NCI-H1417 treated with DMSO at 0.1 percent for 48 hours (cell line): ENCODE measurements at places on chromosomes 3 and 15.

GRCh38 chr3:121855555-121855954, 20.5 kb downstream of the EAF2 start:
- DNase-seq: no peak

- DNase-seq: no peak
Observed at GRCh38 chr3:157166115-157166514, 6.2 kb upstream of the CCNL1 start.

GRCh38 chr3:50587373-50587772, 18.1 kb downstream of the HEMK1 start:
- no peak for DNase-seq

DNA sequence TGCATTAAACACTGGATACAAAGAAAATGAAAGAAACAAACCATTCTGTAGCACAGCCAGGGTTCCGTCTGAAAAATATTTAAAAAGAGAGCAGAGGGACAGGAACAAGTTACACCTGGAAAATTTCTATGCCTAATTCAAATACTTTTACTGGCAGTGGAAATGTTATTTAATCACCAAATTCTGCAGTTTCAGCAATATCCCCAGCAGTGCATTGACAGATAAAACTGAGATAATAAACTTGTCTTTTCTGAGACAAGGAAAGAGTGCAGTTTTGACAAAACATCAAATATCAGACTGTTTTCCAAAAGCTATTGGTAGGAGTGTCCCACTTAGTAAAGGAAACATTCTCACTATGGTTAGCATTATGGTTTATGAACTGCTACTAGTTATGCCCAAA, 173.4 kb upstream of the FAM3D start:
- DNase-seq: no peak

GRCh38 chr3:112627419-112627818, 13.5 kb downstream of the CCDC80 start:
- DNase-seq: no peak

DNA sequence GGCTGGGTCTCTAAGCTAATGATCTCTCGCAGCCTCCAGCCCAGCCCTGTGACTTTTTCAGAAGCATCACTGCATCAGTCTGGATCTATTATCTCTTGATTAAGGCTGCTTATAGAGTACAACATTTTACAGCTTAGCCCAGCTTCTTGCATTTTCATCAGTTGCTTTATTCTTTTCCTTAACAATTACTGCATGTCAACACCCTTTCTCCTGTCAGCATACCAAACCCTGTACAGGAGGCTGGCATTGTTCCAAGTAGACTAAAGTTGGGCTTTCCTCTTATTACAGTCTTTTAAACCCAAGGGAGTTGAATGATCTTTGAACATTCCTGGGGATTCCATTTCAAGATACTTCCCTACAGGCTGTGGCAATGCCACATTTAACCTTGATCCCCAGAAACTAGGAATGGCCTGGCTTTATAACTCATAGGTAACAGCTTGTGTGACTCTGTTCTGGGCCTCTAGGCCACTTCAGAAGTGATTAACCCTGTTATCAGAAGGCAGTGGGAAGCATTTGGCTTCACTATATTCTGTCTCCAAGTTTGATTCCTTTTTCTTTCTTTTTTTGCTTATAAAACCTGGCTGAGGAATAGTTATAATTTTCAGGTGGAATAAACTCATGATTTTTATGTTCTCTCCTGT, 182.9 kb downstream of the KCNMB2 start:
- no peak for DNase-seq

- no peak for DNase-seq
Observed at GRCh38 chr3:194083637-194084224, 52.2 kb upstream of the HES1 start.

DNA sequence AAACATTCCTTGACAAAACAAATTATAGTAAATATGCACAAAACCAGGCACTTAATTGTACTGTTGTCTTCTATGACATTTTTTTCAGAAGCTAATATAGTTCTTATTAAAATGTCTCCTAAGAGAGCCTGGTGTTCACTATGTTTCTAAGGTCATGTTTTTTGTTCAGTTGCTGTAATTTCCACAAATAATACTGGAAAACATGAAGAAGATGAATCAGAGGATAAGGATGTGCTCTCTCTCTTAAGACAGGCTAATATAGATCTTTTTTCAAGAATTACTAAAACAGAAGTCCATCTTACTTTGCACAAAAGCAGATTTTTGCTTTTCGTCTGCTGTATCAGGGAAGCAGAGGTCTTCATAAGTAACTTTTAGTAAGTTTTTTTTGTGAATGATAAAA, 823.0 kb upstream of the NECTIN3 start:
- no peak for DNase-seq

DNA sequence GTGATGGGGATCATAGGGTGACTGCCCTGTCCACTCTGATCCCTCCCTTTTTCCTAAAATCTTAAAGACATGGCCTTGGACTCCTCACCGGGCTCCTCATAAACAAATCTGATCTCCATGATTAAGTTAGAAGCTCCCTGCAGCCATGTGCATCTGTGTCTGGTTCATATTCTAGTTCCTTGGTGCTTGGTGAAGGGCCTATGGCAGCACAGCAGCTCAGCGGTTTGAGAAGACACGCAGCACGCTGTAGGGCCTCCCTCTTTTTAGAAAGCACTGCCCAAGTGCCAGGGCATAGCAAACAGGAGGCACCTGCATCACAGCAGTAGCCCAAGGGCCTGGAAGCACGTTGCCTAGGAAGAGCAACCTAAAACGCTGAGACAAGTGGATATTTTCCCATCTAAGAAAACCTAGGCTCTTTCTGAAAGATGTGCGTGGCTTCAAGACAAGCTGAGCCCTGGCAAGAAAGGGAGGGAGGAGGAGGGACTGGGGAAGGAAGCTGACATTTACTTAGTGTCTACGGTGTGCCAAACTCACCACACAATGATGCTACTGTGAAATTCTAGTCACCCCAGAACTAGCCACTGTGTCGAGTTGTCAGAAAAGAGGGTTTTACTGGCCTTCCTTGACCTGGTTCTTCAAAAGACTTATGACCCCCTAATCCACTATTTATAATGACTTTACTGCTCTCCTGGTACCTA, 14.9 kb upstream of the ULK3 start:
- DNase-seq: no peak

DNA sequence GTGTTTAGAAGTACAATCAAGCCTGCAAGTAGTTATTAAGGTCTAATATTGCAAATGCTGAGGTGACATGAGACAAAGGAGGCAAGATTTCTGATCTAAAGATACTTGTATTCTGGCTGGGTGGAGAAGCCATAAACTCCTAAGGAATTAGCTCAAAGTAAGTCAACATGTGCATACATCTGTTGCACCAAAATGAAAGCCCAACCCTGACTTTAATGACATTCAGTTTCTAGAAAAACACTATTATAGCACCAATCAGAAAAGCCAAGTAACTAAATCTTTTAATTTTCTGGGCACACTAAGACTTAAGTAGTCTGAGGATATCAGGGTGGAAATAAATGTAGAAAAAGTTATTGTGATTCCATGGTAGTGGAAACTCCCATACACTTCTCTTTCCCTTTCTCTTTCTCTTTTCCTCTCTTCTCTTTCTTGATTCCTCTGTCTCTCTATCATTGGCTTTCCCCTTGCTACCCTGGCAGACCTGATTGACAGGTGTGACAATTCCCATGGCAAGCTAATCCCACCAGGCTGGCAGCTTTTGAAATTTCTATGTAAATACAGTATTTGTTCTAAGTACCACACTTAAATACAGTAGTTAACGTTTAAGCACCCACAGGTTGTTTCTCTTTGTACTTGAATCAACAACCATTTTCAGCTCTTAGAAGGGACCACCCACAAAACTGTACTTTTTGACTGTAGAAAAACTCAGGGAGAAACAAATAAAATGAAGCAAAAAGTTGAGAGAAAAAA, 528.4 kb upstream of the SEMA6D start:
- DNase-seq: no peak

GRCh38 chr3:71725271-71725991, at the start of gene EIF4E3:
TSS of gene EIF4E3 (minus strand) at chr3:71725402. CDS start at chr3:71725367, 35 bp downstream.
- DNase-seq: no peak

DNA sequence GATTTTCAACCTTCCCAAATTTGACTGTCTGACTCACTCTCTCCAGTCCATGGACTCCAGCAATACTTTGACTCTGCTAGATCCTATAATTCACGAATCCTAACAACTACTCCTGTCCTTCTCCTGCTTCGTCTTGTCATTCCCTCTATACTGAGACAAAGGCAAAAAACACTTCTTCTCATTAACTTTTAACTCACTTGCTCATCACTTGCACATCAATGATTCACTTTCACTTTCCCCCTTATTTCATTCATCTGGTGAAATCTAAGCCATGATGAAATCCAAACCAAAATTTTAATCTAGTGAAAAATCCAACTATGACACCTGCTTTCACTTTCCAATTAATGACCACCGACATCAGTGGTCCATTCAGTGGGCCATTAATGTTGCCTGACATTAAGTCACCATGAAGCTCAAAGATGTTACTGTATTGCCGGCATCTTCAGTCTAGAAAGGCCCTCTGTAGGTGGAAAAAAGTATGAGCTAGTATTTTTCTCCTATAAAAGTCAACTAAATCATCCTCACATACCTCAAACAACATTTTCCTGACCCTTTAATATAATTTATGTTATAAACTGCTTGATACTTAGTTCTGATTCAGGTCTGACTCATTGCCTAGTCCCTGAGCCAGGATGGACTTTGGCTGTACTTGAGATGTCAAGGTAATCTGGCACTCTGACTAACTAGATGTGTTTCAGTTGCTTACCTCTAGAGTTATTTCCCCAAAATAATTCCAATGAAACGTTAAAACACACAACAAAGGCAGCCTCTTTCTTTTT, 158.6 kb downstream of the CNTN6 start:
- no peak for DNase-seq

GRCh38 chr3:37417297-37418082, 243.1 kb upstream of the LRRFIP2 start:
- no peak for DNase-seq

GRCh38 chr15:74892931-74893330, 3.1 kb downstream of the MPI start:
- DNase-seq: no peak

GRCh38 chr3:165895919-165896318, 58.7 kb upstream of the BCHE start:
- no peak for DNase-seq

DNA sequence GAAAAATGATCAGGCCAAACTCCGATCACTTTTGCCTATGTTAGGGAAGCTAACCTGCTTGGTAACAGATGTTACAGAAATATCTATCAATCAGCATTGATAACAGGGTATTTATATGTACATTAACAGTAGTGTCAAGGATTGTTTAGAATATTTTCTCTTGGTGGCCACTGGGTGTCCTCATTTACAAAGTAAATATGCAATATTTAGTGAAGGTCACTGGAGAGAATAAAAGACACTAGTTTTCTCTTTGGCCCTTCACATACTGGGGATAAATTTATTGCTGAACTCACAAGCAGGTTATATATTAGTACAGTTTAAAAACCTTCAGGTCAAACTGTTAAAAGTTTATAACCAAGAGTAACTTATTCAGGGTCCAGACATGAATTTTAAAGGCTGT, 69.0 kb downstream of the TIGIT start:
- DNase-seq: no peak

- peak; percentile 69 for DNase-seq
Observed at GRCh38 chr3:144104186-144104585, 132.6 kb downstream of the DIPK2A start.

GRCh38 chr15:52735231-52736089, 54.7 kb downstream of the ONECUT1 start:
- peak; percentile 8 for DNase-seq

DNA sequence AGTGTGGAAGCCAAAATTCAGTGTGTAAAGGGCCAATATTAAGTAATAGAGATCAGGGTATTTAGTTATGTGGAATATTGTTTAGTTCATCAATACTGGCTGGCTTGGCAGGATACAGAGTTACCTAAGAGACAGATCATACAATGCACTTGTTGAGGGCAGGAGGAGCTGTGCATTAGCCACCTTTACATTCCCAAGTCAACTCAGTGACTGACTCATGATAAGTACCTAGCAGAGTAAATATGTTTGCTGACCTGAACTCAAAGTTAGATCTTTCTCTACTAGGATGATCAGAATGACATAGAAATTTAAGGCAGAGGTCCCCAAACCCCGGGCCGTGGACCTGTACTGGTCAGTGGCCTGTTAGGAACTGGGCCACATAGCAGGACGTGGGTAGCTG, 3.5 kb upstream of the ABHD17C start:
- DNase-seq: no peak

DNA sequence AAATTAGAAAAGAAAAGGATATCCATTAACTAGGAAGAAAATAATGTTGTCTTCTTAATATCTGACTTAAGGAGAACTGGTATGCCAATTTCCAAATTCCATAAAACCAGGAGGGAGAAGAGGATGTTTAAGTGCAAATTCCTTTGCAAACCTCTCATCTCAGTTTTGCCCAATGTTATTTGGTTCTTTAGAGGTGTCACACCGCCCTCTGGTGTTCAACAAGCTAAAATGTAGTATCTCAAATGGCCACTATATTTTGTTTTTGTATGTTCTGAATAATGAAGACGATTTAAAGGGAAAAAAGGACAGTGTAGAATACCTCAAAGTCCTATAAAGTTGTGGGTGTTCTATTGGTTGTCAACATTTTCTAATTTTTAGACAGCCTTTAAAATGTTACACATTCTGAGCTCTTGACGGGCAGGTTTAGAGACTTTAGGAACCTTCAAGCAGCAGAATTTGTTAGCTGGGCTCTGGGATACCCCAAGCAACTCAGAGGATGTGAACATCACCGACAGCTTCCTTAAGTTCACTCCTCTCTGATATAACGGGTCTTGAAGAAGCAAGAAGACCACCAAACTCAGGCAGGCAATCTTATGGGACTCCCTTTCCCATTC, 458.3 kb downstream of the MFSD1 start:
- DNase-seq: no peak

DNA sequence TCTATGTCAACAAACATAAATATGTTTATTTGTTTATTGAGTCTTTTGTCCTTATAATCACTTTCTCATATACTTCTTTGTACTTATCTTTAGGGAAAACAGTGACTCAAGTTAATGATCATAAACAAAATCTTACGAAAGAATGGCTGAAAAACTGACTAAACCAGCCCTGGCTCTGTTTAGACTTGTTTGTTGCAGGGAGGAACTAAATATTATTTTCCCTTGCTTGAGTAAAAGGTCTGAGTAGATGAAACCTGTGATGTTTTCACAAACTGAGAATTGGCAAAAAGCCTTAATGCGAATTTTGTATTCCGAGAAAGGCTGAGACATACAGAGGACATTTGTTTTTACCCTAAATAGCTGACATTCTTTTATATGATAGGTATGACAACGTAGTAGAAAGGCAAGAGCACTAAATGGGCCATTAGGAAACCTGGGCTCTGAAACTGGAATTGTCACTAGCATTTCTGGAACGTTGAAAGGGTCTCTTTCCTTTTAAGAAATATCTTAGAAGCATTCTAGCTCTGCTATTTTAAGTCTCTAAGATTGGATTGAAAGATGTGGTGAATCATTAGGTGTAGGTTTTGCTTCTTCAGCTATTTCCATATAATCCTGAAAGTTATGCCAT, 18.2 kb upstream of the CLDN16 start:
- no peak for DNase-seq

GRCh38 chr3:56830884-56831283, 29.1 kb upstream of the ARHGEF3 start:
- DNase-seq: no peak
